ENCODE measurements at places on chromosomes 3 and 15.

DNA sequence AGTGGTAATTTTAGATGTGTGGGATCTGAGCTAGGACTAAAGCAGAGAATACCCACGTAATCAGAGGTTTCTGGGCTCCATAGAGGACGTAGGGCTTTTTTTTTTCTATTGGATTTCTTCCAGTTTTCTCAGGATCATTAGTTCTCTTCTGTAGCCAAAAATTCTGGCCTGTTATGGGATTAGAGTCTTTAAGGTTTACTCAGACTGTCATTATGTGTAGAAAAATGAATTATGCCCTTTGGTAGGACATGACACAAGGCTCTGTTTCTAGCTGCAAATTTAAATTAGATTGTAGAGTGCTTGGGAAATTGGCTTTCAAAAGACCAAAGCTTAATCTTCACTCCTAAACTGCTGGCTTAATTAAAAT lies 1.9 kb downstream of the SETD5 start:
- no peak for DNase-seq

DNA sequence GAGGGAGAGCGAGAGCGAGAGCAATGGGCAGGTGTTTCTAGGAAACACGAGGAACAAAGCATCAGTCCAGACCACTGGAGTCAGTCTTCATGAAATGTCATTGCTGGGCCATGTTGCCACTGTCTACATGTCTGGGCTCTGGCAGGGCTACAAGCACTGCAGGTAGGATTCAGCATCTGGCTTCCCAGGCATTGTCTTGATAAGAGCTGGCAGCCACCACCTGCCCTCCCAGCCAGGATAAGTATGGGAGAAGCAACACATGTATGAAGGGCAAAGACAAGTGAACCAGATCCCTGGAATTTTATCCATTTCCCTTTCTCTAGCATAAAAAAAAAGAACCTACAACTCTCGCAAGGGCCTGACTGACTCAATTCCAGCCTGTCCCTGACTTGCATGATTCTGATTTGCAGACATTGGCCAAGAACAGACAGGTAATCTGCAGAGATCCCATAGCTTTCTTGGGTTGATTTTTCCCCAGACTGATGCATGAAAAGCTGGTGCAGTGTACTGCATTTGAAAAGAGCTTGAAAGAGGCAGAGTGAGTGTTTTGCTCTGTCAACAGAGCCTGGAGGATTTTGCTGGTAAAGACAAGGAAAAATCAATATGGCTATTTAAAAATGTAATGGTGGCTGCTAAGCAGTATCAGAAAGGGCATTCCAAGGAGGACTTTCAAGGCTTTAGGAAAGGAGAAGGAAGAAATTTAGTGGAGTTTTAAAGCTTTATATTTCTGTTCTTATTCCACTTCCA lies 157.2 kb upstream of the MYRIP start:
- no peak for DNase-seq

GRCh38 chr3:31377045-31377642 lies 155.6 kb upstream of the STT3B start:
- DNase-seq = peak; percentile 75

- peak; percentile 35 for DNase-seq
These were observed 26.4 kb downstream of the TYRO3 start for GRCh38 chr15:41585127-41586047.

DNA sequence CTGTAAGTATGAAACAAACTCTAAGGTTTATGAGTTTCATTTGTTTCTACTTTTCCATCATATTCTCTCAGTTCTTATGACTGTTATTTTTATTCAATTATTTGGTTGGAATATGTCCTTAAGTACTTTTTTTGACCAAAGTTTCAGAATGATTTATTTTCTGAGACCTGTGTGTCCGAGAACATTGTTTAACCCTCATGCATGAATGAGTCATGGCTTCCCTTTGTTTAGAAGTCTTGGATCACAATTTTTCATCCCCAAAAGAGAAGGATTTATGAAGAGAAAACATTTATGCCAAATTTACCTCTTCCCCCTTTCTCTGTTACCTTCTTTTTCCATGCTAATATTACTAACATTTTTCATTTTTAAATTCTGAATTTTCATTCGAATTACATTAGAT lies 518.0 kb upstream of the NR2F2 start:
- no peak for DNase-seq

GRCh38 chr3:193842029-193842798 lies 249.2 kb downstream of the OPA1 start:
- no peak for DNase-seq

All from HS-27A (cell line).